BE2C (cell line): ENCODE measurements at places on chromosomes 3 and 15.
A peak's percentile ranks its signal among the peaks of the same experiment; 100 is the strongest.

DNA sequence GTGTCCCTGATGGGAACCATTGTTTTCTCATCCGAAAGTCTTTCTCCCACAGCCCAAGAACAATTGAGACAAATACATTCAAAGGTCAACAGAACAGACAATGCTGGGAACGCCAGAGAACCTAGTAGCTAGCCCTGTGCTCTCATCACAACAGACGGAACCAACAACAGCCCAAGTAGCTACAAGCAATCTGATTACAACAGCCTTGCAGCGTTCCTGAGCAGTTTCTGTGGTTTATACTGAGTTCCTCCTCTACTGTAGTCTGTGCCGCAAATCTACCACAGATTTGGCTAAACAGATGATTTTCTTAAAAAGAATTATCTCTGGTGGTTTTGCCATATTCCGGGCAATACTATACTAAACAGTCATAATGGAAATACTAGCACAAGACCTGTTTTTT, 435.6 kb downstream of the MECOM start:
- no peak for DNase-seq

DNA sequence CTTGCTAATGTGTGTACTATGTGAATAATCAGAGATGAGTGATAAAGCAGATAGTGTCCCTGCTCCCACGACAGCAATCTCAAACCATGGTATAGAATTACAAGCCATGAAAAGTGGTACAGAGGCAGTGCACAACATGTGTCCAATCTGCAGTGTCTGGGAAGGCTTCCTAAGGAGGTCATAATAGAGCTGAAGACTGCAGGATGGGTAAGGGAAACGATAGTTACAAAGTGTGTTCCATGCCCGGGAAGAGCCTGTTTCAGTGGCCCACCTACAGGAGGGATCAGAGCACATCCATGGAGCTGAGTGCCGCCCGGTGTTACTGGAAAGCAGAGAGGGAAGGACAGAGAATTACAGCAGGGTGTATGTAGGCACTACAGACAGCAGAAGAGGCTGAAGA, 48.9 kb downstream of the PAK2 start:
- DNase-seq = no peak

- DNase-seq = no peak
Observed at GRCh38 chr15:35023804-35024203, 35.7 kb upstream of the ZNF770 start.

DNA sequence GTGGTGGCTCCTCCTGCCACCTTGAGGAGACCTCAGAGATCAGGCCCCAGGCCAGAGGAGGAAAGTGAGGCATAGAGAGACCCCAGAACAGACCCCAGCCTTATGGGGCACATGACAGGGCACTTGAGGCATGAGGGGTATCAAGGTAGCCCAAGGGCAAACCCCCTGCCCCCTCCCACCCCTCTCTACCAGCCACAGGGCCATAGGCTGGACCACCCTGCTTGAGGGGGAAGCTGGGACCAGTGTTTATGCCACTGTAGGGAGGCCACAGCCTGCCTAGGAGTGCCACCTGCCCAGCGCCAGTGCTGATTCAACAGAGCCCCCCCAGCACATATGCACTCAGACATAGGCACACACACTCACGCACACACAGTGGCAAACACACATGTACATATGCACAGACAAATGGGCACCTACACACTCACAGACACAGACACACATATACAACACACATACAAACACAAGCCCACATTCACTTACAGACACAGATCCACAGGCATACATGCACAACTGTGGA, 10.3 kb downstream of the MYL3 start:
- DNase-seq = no peak

DNA sequence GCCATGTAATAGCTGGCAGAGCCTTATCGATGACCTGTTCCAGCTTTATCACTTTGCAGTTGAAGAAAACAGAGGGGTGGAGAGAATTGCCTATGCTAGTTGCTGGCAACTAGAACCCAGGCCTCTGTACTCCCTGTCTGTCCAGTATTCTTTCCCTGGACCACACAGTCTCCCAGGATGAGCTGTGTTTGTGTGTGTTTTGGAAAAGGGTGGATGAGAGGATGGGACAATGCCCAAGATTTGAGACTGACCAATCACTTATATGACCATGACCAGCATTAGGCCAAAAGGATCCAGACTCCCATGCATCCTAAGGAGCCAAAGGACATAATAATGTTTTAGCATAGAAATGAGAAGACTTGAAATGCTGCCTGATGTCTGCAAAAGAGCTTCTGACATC, 102.6 kb downstream of the CD200R1L start:
- no peak for DNase-seq

GRCh38 chr15:20340331-20340811, 201.2 kb downstream of the GOLGA6L6 start:
- DNase-seq = peak; percentile 49

GRCh38 chr15:76996076-76996525, 1.2 kb downstream of the PSTPIP1 start:
- no peak for DNase-seq

GRCh38 chr3:49940667-49941249, 808 bp downstream of the RBM6 start:
- DNase-seq = no peak

DNA sequence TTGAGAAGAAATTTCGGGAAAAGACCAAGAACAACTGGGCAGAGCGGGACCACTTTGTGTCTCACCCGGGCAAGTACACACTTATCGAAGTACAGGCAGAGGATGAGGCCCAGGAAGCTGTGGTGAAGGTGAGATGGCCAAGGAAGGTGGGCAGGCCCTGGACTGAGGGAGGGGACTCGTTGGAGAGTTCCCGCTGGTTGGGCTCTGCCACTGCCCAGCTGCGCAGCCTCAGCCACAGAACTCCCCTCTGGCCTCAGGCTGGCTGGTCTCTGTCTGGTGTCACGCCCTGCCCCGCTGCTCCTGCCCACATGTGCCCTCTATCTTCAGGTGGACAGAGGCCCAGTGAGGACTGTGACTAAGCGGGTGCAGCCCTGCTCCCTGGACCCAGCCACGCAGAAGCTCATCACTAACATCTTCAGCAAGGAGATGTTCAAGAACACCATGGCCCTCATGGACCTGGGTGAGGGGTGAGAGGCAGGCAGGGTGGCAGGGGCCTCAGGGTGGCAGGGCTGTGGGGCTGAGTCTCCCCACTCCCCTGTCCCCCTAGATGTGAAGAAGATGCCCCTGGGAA, 2.4 kb downstream of the PARP3 start:
- DNase-seq = no peak

DNA sequence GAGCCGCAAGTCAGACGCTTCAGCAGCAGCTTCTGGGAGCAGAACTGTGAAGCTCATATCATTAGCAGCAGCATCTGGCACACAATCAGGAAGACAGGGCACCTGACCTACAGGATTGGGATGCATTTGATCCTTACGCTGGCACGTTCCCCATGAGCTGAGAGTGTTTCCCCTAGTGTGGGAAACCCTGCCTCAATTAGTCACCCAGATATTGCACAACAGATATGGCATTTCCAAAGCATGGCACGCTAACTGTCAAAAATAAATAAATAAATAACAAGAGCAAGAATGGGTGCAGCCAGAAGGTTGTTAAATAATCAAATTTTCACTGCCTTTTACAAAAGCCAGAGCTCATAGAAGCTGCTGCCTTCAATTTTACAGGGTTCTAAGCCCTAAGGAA, 189.6 kb upstream of the THBS1 start:
- no peak for DNase-seq

DNA sequence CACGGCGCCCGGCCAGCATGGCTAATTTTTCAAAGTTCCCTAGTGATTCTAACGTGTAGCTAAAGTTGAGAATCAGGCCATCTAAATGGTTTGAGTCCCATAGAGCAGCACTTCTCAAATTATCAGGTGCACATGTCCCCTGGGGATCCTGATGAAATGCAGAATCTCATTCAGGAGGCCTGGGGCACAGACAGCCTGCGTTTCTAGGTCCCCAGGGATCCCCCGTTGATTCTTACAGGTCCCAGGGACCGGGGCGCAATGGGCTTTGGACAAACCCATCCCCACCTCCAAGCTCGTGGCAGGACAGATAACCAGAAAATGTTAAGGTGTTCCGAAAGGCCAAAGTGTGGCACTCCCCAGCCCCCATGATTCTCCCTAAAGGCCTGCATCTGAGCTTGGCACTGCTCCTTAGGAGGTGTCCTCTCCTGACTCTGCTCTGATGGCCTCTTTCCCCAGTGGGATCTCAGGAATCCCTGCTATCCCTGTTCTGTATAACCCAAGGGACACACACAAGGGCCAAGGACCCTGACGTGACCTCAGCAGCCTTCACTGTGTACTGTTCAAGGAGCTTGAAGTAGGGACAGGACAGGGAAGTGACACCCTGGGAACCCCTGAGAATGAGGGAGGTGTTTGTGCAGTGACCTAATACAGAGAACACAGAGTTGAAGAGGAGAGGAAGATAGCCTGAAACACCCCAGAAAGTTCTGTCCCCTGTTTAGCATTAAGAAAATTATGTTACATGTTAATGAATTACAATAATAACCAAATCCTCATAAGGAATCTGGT, 8.0 kb downstream of the LRRK1 start:
- peak; percentile 30 for DNase-seq

GRCh38 chr3:52221563-52222318, 3.7 kb downstream of the TLR9 start:
- DNase-seq = no peak

DNA sequence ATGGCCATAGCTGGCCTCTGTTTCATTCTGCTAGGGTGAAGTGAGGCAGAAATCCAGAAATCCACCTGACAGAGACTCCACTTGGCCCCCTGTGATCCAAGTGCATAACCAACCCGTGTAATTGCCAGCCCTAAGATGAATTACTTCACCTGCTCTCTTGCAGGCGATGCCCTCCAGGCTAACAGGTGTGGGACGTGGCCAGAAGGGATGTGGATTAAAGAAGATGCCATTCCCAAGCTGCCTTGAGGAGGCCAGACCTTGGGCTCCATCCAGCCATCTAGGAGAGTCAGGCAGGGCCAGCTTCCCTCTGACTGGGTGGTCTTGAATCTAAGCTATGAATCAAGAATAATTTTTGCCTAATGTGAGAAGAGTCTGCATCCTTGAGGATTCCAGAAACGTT, 154.5 kb upstream of the BNIP2 start:
- no peak for DNase-seq

GRCh38 chr15:40327457-40327856, 4.0 kb downstream of the INAFM2 start:
- DNase-seq = no peak

DNA sequence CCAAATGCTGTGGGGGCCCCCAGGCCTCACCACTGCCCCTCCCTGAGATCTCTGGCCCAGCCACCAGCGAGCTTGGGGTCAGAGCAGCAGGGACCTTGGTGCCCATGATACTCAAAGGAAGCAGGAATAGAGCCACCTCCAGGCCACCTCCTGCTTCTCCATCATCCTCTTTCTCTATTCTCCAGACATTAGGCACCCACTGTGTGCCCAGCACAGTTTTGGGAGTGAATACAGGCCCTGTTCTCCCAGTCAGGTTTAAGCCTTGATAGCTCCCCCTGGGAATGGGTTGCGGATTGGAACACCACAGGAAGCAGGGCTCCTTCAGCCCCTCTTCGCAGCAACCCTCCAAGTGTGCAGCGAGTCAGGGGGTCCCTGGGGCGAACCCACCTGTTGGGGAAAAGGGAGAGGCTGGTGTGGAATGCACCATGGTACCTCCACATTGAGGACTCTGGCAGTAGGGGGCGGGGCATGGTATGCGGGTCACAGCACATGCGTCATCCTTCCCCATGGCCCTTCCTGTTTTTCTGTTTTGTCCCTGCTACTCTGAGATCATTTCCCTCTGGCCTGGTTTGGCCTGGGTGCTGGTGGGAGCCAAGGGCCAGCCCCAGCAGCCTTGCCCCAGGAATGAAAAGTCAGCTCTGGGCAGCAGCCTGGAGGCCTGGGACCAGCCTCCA, 14.2 kb upstream of the SEMA3B start:
- DNase-seq = no peak

- DNase-seq = no peak
Observed at GRCh38 chr3:166052440-166052839, 215.2 kb upstream of the BCHE start.

- no peak for DNase-seq
Observed at GRCh38 chr15:29911705-29912104, 89.4 kb upstream of the TJP1 start.

DNA sequence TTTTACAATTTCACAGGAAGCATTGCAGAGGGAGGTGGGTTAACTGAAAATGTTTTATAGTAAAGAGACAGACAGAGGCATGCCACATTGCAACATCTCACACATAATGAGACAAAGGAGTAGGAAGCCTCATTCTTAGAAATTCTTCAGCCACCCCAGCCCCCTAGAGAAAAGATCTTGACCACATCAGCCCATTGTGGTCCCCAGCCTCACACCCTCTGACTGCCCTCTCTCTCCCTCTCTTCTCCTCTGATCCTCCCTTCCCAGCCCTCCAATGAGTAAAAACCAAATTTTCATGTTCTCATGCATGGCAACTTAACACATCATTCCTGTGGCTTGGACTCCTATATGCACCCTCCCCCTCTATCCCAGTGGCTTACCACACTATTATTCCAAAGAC, 174.1 kb downstream of the UACA start:
- DNase-seq = no peak

- no peak for DNase-seq
Observed at GRCh38 chr3:58197588-58197987, 13.2 kb downstream of the DNASE1L3 start.

DNA sequence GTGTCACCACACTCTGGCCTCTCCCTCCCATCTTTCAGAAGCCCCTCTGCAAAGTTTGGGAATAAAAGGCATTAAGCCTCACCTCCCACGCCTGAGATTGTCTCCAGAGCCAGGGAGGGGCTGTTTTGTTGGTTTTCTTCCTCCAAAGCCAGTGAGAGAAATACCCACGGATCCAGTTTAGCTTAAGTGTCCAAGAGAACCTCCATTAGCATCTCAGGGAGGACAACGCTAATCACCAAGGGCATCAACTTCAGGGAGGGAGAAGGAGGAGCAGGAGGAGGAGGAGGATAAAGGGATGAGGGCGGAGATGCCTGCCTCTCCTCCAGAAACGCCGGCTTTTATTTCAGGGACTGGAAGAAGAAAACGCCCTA, 101.6 kb downstream of the SRGAP3 start:
- no peak for DNase-seq

DNA sequence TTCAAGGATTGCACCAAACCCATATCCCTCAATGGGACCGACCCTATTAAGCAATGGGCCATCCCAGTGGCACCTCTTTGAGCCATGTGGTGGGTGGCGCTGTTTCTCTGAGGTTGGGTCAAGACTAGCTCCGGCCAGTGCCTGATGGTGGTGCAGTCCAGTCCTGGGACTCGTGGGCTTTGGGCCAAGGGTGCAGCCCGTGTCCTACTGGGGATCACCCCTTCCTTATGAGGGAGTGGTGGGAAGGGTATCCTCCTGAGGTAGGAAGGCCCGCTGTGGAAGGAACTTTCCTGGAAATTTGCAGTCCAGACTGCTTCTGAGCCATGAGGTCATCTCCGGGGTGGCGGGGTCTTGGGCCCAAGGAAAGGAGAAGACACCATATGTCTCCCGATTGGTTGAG, 231.6 kb downstream of the SNRPN start:
- DNase-seq = no peak
